ENCODE measurements at places on chromosomes 1 and 21. TPM values are rescaled to one million over a fixed set of nuclear protein-coding genes. Genes with fewer than 3 reads are reported as not detected.

FCRL2 gene
- not detected for total RNA-seq

ADAMTS5 gene
- total RNA-seq = not detected

UMODL1 gene
- not detected for total RNA-seq

LORICRIN gene
- total RNA-seq = not detected

DENND2C gene
- total RNA-seq = 6.1 TPM

LAD1 gene
- 240 TPM for total RNA-seq

LCE3E gene
- total RNA-seq = 2.0 TPM

ANKRD65 gene
- total RNA-seq = 11.6 TPM

CA14 gene
- 0.37 TPM for total RNA-seq

IGSF9 gene
- total RNA-seq = 11.9 TPM

EXO1 gene
- 19.6 TPM for total RNA-seq

XCL1 gene
- total RNA-seq = not detected

ST6GALNAC5 gene
- 24.8 TPM for total RNA-seq

NBPF19 gene
- total RNA-seq = 5.3 TPM
